ENCODE measurements at places on chromosomes 5 and 9.

DNA sequence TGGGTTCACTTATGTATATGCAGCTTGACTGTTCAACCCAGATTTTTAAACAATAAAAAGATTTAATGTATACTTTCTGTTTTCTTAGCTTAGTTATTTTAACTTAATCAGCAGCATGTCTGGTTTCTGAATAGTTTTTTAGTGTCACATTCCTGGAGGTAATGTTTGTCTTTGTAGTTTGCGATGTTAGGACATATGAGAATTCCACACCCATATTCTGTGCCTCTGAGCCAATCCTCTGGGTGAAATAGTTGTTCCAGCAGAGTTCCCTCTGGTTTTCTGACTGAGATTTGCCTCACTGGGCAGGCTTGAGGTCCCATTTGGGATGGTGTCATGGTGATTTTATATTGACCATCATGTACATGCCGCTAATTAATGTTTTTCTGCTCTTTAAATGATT is 48.6 kb downstream of the INIP start:
- no peak for DNase-seq

GRCh38 chr9:114908104-114908622 is 22.2 kb downstream of the TNFSF8 start:
- no peak for DNase-seq

DNA sequence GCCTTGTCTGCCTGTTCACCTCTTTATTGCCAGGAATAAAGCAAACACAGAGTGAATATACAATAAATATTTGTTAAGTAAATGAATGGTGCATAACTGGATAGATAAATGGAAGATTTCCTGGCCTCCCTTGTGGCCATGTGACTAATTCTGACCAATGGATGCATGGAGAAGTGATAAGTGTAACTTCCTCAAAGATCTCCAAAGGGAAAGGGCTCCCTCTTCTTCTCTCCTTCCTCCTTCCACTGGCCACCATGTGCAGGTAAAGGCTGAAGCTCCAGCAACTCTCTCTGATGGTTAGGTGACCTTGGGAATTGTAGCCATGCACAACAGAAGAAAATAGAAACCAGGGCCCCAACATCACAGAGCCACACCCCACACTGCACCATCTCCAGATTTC is 174.4 kb downstream of the EBF1 start:
- DNase-seq = no peak

DNA sequence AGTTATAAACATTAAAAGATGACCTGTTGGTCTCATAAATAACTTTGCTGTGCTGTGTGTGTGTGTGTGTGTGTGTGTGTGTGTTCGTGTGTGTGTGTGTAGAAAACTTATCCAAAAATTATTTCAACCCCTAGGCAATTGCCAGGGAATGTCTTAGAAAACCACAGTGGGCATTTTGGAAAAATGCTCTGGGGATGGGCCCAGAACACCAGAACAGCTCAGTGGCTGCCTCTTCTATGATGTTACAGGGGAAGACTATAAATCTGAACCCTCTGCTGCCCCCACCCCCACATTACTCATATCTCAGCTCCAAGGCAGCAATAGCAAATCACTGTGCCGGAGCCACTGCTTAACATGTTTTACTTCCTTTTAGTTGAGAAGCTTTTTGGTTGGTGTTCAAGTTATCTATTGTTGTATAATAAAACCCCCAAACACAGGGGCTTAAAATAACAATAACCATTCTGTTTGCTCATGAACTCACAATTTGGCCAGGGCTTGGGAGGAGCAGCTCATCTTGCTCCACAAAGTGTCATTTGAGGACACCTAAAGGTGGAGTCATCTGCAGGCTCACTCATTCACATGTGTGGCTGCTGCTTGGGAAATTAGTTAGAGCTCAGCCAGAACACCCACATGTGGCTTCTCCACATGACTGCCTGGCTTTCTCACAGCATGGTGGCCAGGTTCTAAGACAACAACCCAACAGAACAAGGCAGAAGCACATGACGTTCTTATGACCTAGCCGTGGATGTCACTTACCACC is 40.4 kb downstream of the ACTBL2 start:
- DNase-seq = no peak

- no peak for DNase-seq
These were observed 64.2 kb downstream of the DUSP1 start for GRCh38 chr5:172706796-172707195.
